Activated CD4-positive, CD25-positive, alpha-beta regulatory T cell (primary cell): ENCODE measurements at places on chromosomes 7 and 10.

DNA sequence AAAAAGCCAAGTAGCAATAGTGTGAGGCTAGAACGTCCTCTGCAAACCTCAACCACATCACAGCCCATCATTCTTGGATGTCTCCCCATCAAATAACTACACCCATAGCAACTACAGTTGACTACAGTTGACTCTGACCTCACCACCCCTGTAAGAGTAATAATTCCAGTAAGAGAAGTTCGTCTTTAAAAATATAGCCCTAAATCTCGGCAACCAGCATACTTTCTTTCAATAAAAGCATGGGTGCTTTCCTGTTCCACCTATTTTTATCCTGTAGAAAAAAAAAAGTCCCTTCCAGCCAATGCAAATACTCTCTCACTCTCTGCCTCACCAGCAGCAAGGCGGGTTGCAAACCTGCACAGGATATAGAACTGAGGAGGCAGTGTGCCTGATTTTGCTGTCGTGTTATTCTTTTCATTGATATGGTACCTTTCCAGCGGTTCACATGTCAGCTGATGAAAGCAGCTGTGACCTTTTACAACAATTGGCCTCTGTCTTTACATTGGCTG is 187.5 kb upstream of the NFE2L3 start:
- no peak for DNase-seq

GRCh38 chr10:33886299-33886698 is 551.8 kb upstream of the NRP1 start:
- no peak for DNase-seq

DNA sequence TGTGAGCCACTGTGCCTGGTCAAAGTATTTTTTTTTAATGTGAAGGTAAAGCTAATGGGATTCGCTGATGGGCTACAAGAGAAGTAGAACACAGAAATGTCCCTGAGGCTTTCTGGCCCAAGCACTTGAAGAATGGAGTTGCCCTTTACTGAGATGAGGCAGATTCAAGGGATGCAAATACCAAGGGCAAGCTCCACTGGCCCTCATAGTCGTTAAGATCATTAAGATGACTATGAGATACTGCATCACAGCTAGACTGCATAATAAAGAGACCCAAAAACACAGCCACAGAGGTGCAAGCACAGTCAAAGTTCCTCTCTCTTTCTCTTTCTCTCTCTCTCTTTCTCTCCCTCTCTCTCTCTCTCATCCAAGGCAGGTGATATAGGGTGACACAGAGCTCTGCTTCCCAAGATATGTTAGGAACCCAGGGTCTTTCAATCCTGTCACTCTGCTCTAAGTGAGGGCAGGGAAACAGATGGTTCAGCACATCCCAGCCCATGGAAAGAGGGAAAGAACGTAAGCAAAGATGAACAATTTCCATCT is 117.4 kb downstream of the SFMBT2 start:
- no peak for DNase-seq

- DNase-seq = no peak
Measured at GRCh38 chr7:5420881-5421713, 2.5 kb downstream of the TNRC18 start.

- no peak for DNase-seq
Measured at GRCh38 chr7:19899529-19899928, 126.1 kb upstream of the TMEM196 start.

DNA sequence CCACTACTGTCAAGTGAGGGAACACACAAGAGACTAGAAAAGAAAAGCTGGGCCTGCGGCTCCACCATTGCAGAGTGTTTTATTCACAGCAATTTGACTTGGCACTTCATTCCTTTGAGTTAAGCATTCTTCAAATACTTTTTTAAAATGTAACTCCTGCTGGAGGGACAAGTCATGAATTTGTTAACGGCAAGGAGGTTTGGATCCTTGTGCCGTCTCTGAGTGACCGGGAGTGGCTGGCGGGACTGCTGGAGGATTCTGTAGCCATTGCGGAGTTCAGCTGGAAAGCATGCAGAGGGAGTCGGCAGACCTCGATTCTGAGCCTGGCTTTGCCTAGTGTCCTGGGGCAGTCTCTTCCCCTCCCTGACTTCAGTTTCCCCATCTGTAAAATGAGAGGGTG is 9.8 kb downstream of the HSPA12A start:
- DNase-seq = no peak

DNA sequence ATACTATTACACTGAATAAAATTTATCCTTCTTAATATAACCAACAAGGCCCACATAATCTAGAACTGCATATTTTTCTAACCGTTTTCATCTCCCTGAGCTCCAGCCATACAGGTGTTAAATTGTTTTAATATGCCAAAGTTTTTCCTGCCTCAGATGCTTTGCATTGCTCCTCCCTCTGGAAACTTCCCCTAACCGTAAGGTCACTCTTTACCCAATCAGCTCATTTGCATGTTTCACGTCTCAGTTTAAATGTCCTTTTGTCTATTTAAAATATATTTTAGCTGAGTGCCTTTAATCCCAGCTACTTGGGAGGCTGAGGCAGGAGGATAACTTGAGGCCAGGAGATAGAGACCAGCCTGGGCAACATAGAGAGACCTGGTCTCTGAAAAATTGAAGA is 228.5 kb downstream of the ADK start:
- DNase-seq = no peak

GRCh38 chr7:157016352-157017041 is 6.0 kb upstream of the MNX1 start:
- no peak for DNase-seq

GRCh38 chr10:79069325-79070080 is 737 bp downstream of the ZMIZ1 start:
- DNase-seq = peak; percentile 16

GRCh38 chr10:90420637-90421318 is 437.1 kb downstream of the HTR7 start:
- DNase-seq = no peak

- no peak for DNase-seq
Measured at GRCh38 chr7:142459551-142459963, 201.7 kb upstream of the PRSS58 start.

- no peak for DNase-seq
Measured at GRCh38 chr10:9877978-9878377, 1139.7 kb upstream of the CELF2 start.

DNA sequence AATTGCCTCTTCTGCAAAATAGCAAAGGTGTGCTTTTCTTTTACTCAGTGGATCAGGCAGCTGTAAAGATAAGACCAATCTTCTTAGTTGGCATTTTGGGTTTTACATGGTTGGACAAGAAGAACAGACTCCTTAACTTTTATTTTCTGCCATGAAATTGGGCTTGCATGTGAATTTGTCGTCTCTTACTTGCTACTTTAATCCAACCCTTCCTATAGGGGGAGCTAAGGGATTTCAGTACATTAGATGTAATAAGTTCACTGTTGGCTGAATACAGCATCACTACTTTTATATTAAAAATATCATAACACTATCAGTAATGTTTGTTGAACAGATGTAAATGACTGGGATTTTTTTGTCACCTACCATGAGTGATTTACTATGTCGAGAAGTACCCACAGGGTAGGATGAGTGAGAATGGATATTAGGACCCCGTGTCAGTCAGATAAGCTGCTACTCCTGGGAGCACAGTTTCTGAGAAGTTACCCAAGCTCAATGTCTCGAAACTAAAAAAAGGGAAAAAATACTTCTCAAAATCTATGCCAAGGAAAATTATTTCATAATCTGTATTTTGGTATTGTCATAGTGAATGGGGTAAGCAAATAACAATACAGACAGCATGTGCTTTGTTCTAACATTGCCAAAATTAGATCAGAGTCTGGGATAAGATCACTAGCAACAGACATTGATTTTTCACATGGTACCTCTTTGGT is 127.4 kb upstream of the AGR3 start:
- no peak for DNase-seq

GRCh38 chr7:87517136-87517815 is 41.8 kb upstream of the ABCB4 start:
- DNase-seq = no peak

DNA sequence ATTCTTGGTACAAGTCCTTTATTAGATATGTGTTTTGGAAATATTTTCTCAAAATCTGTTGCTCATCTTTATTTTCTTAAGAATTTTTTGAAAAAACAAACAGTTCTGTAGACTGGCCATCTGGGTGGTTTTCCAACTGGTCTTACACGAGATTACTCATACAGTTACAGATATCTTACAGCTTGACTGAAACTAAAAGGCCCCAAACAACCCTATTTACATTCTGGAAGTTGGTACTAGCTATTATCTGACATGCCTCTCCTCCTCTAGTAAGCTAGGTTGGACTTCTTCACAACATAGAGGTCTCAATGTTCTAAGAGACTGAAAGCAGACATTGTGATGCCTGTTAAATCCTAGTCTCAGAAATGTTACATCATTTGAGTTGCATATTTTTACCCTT is 52.0 kb downstream of the ZNF22 start:
- DNase-seq = no peak

GRCh38 chr10:83585686-83586085 is 553.6 kb upstream of the GHITM start:
- no peak for DNase-seq

GRCh38 chr7:78777829-78778228 is 675.6 kb downstream of the MAGI2 start:
- DNase-seq = no peak

GRCh38 chr10:87054373-87055295 is 34.5 kb downstream of the FAM25A start:
- DNase-seq = no peak

DNA sequence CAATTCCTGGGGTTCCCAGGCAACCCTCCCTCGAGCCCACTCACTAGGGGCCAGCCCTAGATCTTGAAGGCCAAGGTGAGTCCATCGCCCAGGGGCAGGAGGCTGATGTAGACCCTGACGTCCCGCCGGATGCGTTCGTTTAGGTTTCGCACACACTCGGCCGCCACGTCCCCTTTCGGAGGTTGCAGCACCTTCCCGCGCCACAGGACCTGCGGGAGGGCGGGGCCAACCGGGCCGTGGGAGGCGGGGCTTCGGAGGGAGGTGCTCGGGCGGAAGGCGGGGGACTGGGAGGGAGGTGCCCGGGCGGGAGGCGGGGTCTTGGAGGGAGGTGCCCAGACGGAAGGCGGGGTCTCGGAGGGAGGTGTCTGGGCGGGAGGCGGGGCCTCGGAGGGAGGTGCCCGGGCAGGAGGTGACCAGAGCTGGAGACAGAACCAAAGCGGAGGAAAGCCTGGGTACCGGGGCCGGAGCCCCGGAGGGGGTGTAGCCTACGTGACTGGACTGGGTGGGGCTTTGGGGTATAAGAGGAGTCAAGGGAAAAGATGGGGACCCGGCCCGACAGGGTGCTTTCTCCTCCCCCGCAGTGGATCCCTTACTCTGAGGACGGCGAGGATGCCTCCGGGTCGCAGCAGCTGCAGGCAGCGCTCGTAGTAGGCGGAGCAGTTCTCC is 1.6 kb downstream of the COMTD1 start:
- peak; percentile 97 for DNase-seq

- DNase-seq = no peak
Measured at GRCh38 chr7:101402081-101402779, 39.6 kb downstream of the COL26A1 start.

DNA sequence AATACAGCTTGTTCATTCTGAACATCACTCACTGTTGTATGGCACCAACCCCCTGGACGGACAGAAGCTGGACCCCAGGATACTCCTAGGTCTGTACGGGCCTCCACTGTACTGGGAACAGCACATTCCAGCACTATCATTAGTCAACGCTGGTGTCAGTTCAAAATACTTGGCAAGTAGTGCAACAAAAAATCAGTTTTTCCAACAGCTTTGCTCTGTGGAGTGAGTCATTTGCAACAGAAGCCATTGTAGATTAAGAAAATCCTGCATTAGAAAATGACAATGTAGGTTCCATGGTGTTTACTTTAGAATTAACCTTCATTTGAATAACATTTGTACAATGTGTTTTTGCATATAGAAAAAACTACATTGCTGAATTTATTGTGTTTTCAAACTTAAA is 266.6 kb downstream of the HDAC9 start:
- no peak for DNase-seq

- no peak for DNase-seq
Measured at GRCh38 chr7:98617051-98617959, at the start of gene NPTX2. NPTX2 (plus strand) TSS chr7:98617285; CDS start chr7:98617462, 177 bp downstream.

DNA sequence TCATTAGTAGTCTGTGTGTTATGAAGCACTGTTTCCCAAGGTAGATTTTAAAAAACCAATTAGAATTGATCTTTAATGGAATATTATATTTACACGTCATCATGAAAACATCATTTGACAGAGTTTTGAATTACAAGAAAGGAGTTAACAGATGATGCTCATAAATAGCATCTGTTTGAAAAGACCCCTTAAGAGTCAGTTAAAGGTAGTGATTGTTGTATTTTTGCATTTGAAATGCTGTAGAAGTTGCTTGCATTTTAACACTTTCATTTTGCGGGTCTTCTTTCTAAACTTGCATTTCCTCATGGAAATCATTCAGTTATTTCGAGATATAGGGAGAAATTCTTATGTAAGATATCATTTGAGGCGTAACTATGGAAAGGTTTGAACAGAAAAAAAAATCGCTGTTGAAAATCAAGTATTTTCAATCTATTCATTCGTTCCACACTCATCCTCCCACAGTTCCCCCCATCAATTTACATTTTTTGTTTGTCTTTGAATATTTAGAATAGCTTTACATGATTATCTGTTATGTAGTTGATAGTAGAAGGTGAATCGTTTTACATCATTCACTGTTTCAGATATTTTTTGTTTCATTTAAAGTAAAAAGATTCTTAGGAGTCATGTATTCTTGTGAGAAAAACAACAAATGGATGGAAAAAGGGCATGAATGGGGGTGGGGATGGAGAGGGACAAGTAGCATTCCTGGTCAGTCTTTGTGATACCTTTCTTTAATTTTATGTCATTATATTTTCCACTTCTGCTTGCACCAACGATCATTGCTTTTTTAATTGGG is 3.0 kb upstream of the SKIDA1 start:
- DNase-seq = no peak

GRCh38 chr7:22387583-22387982 is 30.6 kb upstream of the RAPGEF5 start:
- no peak for DNase-seq

DNA sequence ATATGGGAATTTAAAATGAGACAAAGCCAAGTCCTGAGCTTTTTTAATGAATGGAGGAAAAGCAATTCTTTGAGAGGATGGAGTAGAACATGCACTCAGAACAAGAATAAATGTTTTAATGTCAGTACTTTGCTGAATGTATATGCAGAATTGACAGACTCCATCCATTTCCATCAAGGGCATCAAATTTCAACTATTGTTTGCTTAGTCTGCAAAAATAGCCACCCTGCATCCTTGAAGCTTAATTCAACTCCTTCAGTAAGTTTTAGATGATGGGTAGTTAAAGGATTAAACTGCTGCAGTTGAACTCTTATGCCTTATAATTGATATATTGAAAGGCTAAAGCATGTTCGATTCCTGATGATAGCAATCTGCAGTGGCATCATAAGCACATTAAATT is 99.7 kb upstream of the IFRD1 start:
- no peak for DNase-seq

GRCh38 chr7:23598296-23598695 is 1.1 kb downstream of the CCDC126 start:
- DNase-seq = no peak

GRCh38 chr10:26621889-26622711 is 75.4 kb upstream of the PDSS1 start:
- DNase-seq = no peak

DNA sequence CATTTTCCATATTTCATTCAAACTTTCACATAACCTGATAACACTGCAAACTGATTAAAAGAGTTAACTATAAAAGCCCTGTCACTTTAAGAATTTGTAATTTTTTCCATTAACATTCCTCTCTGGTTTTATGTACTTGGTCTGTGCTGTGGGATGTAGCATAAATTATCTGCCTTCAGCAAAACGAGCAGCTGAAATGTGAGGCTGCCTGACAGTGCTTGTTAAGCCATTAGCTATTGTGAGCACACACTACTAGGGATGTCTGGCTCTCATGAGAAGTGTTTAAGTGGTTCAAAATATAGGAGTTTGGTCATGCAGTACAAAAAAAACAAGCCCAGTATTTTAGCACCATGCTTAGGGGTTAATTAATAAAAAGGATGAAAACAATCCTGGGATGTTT is 63.0 kb downstream of the HOXA1 start:
- no peak for DNase-seq
